ENCODE measurements at places on chromosomes 1 and 21. TPM values are rescaled to one million over a fixed set of nuclear protein-coding genes. Genes with fewer than 3 reads are reported as not detected.

Gene TENT5C
- total RNA-seq: 12.4 TPM

Gene CHIA
- total RNA-seq: not detected

DNA sequence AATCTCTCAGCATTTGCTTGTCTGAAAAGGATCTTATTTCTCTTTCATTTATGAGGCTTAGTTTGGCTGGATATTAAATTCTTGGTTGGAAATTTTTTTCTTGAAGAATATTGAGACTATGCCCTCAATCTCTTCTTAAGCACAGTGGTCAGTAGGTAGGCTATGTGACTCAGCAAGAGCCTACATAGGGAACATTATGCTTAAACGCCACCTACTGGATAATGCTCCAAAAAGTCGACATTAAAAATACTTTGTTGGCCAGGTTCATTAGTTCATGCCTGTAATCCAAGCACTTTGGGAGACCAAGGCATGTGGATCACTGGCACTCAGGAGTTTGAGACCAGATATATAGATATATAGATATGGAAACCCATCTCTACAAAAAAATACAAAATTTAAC, 678.0 kb upstream of the USP24 start:
- DNase-seq: peak; percentile 6

DNA sequence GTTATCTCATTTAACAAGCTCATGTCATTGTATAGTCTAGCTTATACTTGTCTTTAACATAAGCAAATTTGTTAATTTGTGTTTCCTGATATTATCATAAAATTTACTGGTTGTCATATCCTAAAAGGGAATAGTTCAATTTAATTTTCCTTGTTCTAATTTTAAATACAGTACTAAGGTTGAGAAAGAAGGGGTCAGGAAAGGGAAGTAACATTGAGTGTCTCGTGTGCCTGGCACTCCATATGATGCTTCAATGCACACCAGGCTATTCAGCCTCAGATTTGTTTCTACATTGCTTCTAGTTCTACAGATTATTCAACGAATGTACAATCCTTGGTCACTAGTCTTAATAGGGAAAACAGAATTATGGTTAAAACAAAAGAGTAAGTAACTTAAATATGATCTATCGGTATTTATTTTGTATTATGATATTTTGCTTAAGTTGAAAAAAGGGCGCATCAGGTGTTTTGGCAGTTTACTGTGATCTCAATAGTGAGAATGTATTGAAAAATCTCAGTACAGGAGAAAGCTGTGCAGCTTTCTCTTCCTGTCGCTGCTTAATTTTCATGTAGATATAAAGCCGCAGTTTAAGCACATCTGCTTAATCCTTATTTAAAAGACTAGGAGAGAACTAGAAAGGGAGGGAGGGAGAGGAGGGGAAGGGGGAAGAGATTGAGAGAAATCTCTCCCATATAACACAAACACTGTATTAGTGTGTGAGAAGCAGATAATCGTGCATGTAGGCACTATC, 13.0 kb downstream of the PTPRC start:
- no peak for DNase-seq

DNA sequence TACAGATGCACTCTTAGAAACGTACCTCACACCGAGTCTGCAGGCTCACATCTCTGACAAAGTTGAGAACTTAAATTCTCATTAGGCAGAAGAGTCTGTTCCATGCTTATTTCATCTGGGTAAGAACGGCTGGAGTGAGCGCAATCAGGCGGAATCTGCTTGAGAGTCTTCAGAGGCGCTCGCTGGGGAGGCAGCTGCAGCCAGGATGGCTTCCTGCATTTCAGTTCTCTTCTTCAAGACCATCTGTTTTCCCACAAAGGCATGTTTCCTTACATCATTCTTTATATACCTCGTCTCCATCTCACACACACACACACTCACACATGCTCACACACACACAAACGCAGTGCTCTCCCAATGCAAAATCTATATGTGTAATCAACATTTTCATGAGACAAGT, 497.1 kb downstream of the AJAP1 start:
- DNase-seq: no peak

GRCh38 chr1:54986025-54986424, 5.6 kb downstream of the TMEM61 start:
- no peak for DNase-seq

DNA sequence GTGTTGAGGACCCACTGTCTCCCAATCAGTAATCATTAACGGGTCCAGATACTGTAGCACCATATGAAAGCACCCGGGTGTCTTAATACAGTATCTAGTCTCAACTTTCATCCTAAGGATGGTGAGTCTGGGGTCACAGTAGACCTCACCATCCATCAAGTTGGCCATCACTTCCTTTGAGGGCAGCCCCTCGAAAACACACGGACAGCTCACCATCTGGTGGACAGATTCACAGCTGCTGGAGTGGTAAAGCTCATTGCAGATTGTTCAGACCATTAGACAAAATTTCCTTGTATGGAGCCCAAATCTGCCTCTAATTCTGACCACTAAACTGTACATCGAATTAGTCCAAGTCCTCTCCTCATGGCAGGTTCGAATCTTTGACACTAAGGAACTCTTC, 123.1 kb downstream of the PGBD5 start:
- DNase-seq: peak; percentile 22

- no peak for DNase-seq
These were observed 1382.9 kb downstream of the MRPL39 start for GRCh38 chr21:24224422-24224821.

DNA sequence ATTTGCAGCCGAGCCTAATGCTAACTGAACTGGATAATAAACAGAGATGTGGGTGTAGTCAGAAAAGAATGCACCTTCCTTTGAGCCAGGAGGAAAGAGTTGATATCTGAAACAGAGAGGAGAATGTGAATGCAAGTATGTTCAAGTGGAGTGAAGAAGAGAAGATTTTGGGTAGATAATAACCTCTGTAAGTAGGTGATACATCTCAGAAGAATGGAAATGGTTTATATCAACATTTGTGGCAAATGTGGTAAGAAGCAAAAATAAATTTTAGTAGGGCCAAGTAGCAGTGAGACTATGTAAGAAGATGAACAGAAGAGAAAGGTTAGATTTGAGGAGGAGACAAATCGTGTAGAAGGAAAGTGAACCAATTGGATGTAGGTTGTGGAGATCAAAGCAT, 1.7 kb upstream of the DNTTIP2 start:
- no peak for DNase-seq

Data from hematopoietic multipotent progenitor cell (in vitro differentiated cells).